ENCODE measurements at places on chromosomes 5 and 9.

GRCh38 chr5:122155546-122155945 lies 26.2 kb downstream of the ZNF474 start:
- no peak for DNase-seq

- DNase-seq, result no peak
These were observed 66.7 kb upstream of the TBC1D9B start for GRCh38 chr5:179974246-179974945.

DNA sequence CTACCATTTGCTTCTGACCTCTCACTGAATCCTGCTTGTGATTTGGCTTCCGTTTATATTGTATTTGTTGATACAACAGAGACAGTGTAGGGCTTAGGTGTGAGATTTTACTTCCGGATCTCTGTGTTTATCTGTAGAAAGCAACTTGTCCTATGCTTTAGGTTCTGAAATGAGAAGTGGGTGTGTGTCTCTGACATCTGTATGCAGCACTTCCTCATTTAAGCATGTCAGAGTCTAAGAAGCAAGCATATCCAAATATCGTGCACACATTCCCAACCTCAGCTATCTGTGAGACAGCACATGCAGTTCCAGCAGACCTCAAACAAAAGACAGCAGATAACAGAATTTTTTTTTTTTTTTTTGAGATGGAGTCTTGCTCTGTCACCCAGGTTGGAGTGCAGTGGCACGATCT lies 16.3 kb downstream of the KLF9 start:
- DNase-seq, result no peak

- DNase-seq, result no peak
These were observed 14.0 kb downstream of the ARL14EPL start for GRCh38 chr5:116046261-116046660.

DNA sequence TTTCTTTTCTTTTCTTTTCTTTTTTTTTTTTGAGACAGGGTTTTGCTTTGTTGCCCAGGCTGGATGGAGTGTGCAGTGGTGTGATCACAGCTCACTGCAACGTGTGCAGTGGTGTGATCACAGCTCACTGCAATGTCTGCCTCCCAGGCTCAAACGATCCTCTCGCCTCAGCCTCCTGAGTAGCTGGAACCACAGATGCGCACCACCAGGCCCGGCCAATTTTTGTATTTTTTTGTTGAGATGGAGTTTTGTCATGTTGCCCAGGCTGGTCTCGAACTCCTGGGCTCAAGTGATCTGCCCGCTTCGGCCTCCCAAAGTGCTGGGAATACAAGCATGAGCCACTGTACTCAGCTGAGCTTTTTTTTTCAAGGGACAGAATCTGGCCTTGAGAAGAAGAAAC lies 36.8 kb upstream of the TJP2 start:
- DNase-seq, result no peak

DNA sequence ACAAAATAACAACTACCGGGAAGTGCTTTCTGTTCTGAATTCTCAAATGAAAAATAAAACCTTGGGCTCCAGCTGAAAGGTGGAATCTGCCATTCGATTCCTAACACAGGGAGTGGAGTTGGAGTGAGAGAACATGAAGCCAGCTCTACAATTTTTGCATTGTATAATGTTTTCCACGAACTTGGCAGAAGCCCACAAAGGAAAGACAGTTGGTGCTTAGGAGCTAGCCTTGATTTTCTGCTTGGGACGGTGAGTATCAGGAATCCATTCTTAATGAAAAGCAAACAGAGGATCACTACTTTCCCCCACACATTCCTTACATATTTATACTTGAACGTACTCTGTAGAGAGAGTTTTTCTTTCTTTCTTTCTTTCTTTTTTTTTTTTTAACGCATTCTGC lies 74.2 kb upstream of the FBXL7 start:
- peak; percentile 78 for DNase-seq

DNA sequence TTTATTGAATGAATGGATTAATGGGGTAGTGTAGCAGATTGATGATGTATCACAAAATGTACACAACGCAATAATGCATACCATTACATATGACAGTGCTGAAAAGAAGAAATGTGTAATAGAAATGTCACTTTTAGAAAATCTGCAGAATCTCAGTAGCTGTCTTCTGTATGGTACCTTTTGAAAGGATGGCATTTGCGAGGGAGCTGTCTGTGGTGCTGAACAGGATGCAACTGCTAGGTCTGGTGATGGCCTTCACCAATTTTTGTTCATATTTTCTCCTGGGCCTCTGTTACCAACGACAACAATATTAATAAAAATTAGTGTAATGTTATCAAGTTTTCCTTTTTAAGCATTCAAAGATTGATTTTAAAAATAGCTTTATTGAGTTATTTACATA lies 36.2 kb upstream of the OTULIN start:
- peak; percentile 80 for DNase-seq

GRCh38 chr5:172872997-172873491 lies 39.0 kb downstream of the ERGIC1 start:
- DNase-seq, result peak; percentile 77

GRCh38 chr5:96226941-96227552 lies 206.0 kb downstream of the PCSK1 start:
- DNase-seq, result peak; percentile 83

GRCh38 chr5:133663397-133664054 lies 51.2 kb upstream of the FSTL4 start:
- no peak for DNase-seq

DNA sequence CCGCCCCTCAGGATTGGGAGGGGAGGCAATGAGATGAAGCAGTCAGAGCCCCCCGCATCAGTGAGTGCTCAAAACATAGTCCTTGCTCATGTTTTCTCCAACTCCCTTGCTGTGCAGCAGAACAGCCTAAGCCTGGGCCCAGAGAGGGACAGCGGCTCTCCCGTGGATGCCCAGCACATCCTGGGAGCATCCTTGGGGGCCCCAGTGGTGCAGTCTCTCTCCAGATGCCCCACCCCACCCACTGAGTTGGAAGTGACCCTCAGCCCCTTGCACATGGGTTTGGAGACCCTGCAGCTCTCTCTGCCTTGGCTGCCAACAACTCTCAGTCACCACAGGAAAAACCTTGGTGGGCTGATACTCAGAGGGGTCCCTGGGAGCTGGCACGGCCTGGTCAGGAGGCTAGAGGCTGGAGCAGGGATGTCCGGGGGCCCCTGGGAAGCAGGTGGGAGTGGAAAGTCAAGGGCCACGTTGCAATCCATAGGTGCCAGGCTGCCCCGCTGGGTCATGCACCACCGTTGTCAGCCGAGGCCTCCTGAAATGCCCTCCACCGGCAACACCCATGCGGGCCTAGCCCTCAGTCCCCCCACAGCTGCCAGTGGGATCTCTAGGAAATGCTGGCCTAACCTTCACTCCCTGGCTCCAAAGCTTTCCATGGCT lies 242.5 kb downstream of the PBX3 start:
- DNase-seq, result no peak

GRCh38 chr5:41524174-41524573 lies 13.8 kb upstream of the PLCXD3 start:
- no peak for DNase-seq

- DNase-seq, result no peak
These were observed 22.0 kb downstream of the PDGFRB start for GRCh38 chr5:150133581-150134197.

DNA sequence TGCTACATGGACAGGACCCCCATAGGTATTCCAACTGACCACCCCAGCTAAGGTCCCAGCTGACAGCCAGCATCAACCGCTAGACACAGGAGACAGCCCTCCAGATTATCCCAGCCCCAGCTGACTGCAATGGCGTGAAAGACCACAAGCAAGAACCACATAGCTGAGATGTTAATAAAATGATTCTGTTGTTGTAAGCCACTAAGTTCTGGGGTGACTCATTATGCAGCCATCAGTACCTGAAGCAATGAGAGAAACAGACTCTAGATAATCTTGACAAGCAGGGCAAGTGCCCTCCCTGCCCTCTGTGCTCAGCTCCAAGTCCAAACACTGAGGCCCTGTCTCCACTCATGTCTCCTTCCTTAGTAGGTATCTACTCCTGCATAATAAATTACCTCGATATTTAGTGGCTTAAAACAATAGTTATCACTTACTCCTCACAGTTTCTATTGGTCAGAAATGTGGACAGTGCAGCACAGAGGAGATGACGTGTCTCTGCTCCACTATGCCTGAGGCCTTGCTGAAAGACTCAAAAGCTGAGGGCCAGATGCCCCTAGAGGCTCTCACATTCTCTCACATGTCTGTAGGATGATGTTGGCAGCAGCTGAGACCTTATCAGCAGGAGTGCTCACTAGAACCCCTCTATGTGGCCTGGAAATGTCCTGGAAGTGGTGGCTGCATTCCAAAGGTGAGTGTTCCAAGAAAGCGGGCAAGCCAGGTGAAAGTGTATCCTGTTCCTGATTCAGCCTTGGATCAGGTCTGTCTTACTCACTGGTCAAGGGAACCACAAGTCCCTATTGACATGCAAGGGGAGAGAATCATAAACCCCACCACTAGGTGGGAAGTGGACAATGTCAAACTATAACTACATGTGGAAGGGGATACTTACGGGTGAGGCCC lies 2.5 kb downstream of the MGAT1 start:
- peak; percentile 83 for DNase-seq

DNA sequence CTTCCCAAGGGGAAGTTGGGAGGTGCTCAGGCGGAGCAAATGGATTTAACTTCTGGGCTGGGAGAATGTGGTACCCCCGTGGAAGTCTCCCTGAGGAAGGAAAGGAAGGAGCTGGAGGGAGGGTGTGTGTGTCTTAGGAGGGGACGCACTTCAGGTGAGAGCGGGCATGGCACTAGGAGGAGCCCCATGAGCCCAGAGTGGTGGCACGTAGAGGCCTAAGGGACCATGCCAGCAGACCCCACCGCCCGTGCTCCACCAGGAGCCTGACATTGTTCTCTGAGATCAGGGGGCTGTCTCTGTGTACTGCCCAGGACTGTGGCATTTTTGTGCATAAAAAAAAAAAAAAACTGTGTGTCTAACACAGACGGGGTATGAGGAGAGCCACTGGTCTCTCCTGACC lies 18.5 kb upstream of the AHRR start:
- no peak for DNase-seq

- no peak for DNase-seq
These were observed 386.9 kb upstream of the SMC2 start for GRCh38 chr9:103707181-103707580.

- DNase-seq, result no peak
These were observed 567.7 kb downstream of the CAAP1 start for GRCh38 chr9:26324786-26325443.

DNA sequence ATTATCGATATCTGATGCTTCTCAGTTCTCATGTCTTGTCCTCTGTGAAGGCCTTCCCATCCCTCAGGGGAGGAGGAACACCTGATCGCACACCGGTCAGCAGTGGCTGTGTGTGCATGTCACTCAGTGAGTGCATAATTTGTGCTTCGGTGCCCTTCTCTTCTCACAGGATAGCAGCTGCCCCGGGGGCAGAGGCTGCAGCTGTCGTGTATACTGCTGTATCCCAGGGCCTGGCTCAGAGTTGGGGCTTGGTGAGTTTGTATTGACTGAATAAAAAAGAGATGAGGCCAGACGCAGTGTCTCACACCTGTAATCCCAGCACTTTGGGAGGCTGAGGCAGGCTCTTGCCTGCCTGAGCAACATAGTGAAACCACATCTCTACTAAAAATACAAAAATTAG lies 49.7 kb upstream of the NCS1 start:
- DNase-seq, result no peak

- peak; percentile 24 for DNase-seq
These were observed 11.4 kb downstream of the VCAN start for GRCh38 chr5:83482961-83483360.

DNA sequence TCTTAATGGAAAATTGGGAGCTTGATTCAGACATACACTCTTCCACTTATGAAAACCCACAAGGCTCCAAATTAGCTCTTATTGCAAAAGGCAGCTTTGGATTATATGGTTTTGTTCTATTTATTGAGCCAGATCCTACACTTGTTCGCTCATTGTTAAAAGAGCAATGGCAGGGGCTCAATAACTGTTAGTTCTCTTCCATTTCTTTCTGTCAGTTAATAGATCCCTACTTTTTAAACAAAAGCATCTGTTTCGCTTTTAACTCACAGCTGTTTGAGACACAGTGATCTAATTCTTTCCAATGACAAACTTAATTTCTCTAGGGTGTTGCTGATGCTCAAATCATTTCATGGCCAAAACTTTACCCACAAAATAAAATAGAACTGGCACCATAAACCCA lies 11.7 kb downstream of the C5 start:
- DNase-seq, result no peak

GRCh38 chr5:158677470-158677838 lies 422.3 kb downstream of the EBF1 start:
- no peak for DNase-seq

GRCh38 chr5:157983906-157984551 lies 125.1 kb upstream of the CLINT1 start:
- DNase-seq, result no peak

GRCh38 chr9:78609450-78609849 lies 312.5 kb downstream of the PSAT1 start:
- no peak for DNase-seq

- no peak for DNase-seq
These were observed 54.9 kb downstream of the MTX3 start for GRCh38 chr5:79936002-79936645.

GRCh38 chr5:143674469-143674786 lies 137.5 kb upstream of the HMHB1 start:
- DNase-seq, result no peak

- DNase-seq, result peak; percentile 86
These were observed 3.2 kb downstream of the PAPPA start for GRCh38 chr9:116156621-116157314.

GRCh38 chr5:151638619-151639018 lies 47.5 kb upstream of the FAT2 start:
- DNase-seq, result no peak

DNA sequence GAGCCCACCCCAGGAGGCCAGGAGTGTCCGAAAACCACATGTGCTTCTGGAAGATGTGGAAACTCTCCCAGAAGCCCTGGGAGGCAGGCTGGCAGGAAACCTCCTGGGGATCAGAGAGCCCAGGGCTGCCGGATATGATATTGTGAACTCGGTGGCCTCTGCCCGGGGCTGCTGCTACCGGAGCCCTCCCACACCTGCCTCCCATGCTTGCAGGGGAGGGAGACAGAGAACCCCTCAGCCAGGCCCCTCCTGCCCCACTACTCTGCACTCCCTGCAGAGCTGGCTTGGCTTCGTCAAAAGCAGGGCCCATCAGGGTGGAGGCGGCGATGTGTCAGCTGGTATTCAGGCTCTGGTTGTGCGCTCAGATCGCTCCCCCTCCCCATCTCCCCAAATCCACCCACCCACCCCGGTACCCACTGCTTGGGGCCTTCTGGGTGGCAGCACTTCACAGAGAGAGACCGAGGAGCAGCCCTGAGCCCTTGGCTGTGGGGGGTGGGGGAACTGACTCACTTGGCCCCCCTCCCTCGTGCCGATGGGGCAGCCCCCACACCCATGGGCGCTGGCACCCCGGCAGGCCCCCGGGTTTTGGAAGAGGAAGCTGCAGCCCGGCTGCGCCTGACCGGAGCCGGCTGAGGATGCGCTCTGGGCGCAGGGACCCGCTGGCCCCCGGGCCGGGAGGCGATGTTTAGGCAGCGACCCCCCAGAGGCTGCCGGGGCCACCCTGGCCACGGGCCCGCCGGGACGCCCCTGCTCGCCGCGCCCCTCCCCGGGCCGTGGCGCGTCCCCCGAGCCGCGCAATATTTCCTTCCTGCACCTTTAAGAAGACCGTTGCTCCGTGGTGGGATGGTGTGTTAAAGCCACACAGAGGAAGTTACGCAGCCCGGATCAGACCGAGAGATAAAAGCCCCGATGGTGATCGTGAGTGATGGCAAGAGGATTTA lies 786 bp upstream of the NTNG2 start:
- peak; percentile 68 for DNase-seq

All from astrocyte of the hippocampus (primary cell).